Activated CD4-positive, alpha-beta T cell treated with anti-CD3 and anti-CD28 coated beads, Interleukin-2, amount 10 ng/mL, durations not matched to agents 7 days and 5 days (primary cell): ENCODE measurements at places on chromosomes 13 and 19. TPM values are rescaled to one million over a fixed set of nuclear protein-coding genes. Genes with fewer than 3 reads are reported as not detected.
A peak's percentile ranks its signal among the peaks of the same experiment; 100 is the strongest.

DNA sequence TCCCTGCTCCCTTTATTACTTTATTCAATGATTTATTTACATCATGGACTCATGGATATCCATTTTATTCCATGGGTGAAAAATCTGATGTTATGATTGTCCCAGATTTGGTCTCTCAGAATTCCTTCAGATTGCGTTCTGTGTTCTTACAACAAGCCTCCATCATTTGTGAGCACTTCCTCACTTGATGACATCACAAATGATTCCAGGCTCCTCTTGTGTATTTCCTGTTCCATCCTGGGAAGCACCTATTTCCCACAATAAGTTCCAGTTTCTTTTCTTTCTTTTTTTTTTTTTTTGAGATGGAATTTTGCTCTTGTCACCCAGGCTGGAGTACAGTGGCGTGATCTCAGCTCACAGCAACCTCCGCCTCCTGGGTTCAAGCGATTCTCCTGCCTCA lies 6.7 kb downstream of the ACP7 start:
- no peak for DNase-seq

DNA sequence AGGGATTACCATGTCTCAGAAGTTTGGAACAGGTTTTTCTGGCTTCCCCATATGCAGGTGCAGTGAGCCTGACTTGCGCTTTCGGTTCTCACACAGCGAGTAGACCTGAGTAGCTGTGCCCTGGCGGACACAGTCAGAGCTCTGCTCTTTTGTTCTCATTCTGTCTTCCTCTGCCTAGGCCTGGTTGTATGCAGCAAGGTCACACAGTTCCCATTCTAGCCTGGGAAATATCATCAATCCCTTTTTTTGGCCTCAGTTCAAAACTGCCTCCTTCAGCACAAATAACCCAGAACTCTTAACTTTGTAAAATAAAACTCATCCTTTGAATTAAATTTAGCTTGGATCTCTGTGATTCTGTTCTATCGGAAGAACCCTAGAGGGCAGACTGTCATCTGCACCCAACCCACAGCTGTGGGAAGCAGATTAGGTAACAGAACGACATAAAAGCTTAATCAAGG lies 10.2 kb downstream of the OXGR1 start:
- no peak for DNase-seq

DNA sequence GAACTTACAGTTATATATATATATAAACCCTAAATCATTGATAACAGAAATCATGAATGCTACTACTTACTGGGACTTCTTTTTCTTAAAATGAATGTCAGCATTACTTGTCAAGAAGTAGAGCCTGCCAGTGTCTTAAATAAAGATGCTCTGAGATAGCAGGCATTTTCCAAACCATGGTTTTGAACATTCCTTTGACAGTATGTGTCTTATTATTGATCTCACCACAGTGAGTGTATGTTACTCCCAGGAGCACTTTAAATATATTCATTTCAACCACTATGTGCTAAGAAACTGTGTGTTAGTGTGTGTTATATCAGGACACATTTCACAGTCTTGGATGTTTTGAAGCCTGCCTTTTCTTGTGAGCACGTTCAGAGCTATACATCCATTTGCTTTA lies 28.2 kb downstream of the TNFRSF19 start:
- no peak for DNase-seq

DNA sequence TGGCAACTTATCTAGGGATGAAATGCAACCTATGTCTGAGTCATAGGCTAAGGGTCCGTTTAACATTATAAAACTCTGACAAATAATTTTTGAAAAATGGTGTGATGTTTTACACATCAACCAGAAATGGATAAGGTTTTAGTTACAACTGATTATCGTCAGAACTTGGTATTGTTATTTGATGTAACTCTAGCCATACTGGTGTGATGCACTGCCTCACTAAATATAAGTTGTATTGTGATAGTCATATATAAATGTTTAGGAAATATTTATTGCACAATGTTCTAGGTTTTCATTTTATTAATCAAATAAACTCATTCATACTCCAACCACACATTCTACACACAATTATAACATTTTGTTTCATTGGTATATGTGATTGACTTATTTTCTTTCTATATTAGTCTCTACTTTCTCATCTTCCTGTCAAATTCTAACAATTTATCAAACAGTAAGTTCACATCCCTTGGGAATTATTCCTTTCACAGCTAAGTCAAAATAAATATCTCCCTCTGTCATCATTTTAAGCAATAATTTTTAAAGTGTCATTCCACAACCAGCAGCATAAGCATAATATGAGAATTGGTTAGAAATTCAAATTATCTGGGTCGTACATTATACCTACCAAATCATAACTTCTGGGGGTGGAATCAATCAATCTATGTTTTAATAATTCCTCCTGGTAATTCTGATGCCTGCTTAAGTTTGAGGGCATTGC lies 873.9 kb downstream of the SLITRK1 start:
- no peak for DNase-seq

- DNase-seq = no peak
These were observed 23.3 kb downstream of the COMMD6 start for GRCh38 chr13:75514080-75514995.

DNA sequence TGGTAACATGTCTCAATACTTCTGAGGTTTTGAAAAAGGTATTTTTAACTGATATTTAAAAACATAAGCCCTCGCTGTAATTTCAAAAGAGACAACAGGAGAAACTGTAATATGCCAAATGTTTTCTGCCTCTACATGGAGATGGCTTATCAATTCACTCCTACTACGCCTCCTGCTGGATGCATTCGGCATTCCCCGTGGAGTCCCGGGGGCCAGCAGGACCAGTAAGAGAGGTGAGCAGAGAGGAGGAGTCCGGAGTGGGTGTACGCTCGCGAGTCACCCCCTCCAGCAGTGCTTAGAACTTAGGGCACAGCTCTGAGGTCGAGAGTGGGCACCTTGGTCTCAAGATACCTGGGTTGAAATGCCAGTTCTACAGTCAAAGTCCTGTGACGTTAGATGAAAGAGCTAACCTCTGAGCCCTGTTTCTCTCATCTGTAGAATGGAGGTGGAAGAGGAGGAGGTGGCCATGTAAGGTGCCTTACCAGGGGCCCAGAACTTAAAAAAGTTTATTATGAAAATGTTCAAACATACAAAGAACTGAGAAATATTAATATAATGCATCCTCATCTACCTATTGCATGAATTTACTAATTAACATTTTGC lies 110.2 kb downstream of the STK24 start:
- DNase-seq = no peak

- DNase-seq = peak; percentile 38
These were observed 1.5 kb downstream of the PLEKHF1 start for GRCh38 chr19:29666578-29667386.

The ADGRE2 gene
- total RNA-seq = 0.42 TPM

The NEK5 gene
- total RNA-seq = not detected

The ZNF569 gene
- total RNA-seq = 10.4 TPM

The FBXO17 gene
- 0.35 TPM for total RNA-seq

The TMEM255B gene
- total RNA-seq = 1.3 TPM
